Subcutaneous adipose tissue (tissue), 4 donors: ENCODE measurements at places on chromosomes 6 and 20. TPM values are rescaled to one million over a fixed set of nuclear protein-coding genes. Genes with fewer than 3 reads are reported as not detected.

ACTL10 gene
- 0.75 TPM for total RNA-seq

DDR1 gene
- 39.5 TPM for total RNA-seq

TRIM15 gene
- total RNA-seq: not detected

CYP24A1 gene
- total RNA-seq: not detected

MOG gene
- not detected for total RNA-seq

SIRPB1 gene
- total RNA-seq: not detected

OPRL1 gene
- 2.7 TPM for total RNA-seq

ADGRF5 gene
- 42.7 TPM for total RNA-seq
